ENCODE measurements at places on chromosomes 12 and 14. TPM values are rescaled to one million over a fixed set of nuclear protein-coding genes. Genes with fewer than 3 reads are reported as not detected.

DNA sequence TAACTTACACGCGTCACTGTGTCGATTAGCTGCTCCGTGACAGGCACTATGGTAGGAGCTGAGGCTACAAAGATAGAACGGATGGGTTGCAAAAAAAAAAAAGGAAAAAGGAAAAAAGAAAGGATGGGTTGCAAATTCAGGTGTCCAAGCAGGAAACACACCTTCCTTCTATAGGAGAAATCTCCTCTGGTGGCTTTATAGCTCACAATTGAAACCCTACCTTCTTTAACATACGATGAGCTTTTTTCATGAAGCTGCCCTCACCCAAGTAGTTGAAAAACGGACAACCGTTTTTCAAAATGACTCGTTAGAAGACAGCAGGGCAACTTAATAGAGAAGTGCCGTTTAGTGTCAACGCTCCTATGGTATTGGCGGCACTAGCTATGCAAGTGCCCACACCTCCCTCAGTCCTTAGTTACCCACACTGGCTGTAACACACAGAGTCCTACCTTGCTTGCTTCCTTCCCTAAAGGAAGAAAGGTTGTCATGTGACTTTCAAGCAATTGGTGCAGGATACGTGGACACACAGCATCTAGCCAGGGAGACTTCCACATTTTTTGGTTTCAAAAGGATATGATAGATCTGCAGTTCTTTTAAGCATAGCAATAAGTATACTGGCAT is 682 bp upstream of the TRIP11 start:
- peak; percentile 62 for ATAC-seq

DNA sequence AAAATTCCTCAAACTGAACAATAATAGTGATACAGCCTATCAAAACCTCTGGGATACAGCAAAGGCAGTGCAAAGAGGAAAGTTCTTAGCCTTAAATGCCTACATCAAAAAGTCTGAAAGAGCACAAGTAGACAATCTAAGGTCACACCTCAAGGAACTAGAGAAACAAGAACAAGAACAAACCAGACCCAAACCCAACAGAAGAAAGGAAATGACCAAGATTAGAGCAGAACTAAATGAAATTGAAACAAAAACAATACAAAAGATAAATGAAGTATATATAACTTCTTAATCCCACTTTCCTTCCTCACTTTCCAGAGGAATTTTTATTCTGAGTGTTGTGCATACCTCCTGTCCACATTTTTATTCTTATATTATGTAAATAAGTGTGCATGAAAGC is 192.0 kb downstream of the FUT8 start:
- ATAC-seq = no peak

DNA sequence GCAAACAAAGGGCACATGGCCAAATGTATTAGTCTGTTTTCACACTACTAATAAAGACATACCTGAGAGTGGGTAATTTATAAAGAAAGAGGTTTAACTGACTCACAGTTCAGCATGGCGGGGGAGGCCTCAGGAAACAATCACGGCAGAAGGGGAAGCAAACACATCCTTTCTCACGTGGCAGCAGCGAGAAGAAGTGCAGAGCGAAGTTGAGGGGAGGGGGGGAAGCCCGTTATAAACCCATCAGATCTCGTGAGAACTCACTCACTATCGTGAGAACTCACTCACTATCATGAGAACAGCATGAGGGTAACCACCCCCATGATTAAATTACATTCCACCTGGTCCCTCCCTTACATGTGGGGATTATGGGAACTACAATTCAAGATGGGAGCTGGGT is 66.1 kb downstream of the ST8SIA1 start:
- no peak for ATAC-seq

Gene OTUB2
- 5.5 TPM for total RNA-seq

- ATAC-seq = no peak
These were observed 10.8 kb upstream of the CDH24 start for GRCh38 chr14:23067847-23068788.

Gene VEZT
- total RNA-seq = 49.9 TPM

GRCh38 chr12:80017261-80017870 is 82.0 kb upstream of the OTOGL start:
- no peak for ATAC-seq

DNA sequence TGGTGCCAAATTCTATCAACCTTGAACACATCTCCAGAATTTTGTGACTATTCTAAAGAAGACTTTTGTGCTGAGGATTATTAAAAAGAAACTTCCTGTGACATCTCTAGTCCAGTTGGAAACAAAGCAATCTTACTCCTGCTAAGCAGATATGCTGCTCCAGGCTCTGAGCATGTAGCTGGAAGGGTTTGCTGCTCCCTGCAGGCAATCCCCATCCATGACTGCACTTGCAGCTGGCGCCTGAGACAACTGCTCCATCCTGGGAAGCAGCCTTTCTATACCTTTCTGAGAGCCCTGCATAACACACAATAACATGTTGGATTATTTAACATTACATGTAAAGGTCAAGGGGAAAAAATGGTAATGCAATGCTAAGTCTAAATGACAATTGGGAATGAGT is 105.1 kb downstream of the NDUFA12 start:
- no peak for ATAC-seq

DNA sequence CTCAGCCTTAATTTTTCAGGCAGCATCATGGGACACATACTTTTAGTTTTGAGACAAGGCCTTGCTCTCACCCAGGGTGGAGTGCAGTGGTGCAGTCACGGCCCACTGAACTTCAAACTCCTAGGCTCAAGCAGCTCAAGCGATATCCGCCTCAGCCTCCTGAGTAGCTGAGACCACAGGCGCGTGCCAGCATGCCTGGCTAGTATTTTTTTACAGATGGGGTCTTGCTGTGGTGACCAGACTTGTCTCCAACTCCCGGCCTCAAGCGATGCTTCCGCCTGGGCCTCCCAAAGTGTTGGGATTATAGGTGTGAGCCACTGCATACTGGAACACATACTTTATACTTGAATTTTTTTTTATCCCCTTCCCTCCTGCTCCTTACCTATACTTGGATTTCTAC is 2.8 kb downstream of the RDH5 start:
- no peak for ATAC-seq

All from esophagus mucosa (tissue), 1 donor.